ENCODE measurements at places on chromosomes 4 and X.
A peak's percentile ranks its signal among the peaks of the same experiment; 100 is the strongest.

DNA sequence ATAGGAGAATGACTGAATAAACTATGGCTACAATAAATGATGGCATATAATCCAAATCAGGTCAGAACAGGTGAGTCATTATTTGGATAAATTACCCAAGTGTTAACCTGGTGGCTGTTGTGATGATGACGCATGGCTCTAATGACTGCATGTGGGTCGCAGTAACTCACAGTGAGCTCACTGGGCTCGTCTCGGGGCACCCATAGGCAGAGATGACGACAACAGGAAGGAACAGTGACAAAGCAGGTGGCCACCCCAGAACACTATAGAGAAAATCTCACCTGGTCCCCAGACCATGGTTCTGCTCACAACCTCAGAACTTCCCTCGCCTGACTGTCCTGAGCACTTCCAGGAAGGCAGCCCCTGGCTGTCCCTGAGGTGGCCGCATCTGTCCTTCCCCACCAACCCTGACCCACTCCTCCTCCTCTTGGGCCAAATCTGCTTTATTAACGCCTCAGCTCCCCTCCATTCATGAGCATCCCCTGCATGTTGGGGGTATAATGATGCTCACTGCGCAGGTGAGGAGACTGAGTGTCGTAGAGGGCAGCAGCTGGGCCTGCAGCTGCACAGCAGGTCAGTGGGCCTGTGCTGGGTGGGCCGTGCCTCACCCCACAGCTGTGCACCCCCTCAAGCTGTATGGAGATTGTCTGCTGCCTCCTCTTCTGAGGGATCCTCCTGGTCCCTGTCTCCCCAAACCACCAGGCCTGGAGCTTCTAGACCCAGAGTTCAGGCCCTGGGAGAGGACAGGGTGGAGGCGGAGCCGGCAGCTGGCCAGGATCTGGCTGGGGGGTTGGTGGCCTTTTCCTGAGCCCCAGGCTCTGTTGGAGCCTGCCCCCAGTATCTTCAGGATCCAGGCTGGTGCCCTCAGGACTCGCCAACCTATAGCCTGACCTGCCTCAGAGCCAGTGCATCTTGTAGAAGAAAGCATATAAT lies 30.9 kb upstream of the FAM156A start:
- no peak for DNase-seq

DNA sequence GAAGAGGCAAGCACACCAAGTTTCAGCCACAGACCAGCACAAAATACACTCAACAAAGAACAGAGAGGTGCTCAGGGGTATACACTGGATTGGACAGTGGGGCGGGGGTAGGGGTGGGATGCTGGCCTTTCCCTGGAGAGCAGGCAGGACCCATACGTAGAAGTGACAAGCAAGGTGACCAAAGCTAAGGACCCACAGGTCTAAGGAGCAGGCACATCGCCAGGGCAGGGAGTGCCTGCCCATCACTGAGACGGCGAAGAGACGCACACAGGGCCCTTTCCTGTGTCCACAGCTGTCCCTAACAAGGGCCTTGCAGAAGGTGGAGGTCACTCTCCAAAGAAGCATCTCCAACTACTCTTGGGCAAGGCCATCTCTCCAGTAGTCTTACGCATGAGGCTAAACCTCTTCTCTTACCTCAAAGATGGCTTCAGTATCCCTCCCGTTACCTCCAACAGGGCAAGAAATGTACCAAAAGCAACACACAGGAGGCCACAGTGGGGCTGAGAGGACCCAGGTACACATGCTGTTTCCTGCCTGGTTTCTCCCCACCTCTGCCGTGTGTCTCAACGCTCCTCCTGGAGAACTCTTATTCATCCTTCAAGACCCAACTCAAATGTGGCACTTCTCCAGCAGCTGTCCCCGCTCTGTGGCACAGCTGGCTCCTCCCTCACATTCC lies 6.5 kb downstream of the WDR1 start:
- no peak for DNase-seq

- no peak for DNase-seq
Observed at GRCh38 chrX:49183701-49184281, 2.4 kb downstream of the PRICKLE3 start.

GRCh38 chrX:30220661-30221060 lies 5.3 kb downstream of the MAGEB2 start:
- DNase-seq = no peak

- no peak for DNase-seq
Observed at GRCh38 chrX:23578079-23578478, 89.2 kb upstream of the PRDX4 start.

GRCh38 chr4:124943938-124944337 lies 231.4 kb upstream of the ANKRD50 start:
- no peak for DNase-seq

DNA sequence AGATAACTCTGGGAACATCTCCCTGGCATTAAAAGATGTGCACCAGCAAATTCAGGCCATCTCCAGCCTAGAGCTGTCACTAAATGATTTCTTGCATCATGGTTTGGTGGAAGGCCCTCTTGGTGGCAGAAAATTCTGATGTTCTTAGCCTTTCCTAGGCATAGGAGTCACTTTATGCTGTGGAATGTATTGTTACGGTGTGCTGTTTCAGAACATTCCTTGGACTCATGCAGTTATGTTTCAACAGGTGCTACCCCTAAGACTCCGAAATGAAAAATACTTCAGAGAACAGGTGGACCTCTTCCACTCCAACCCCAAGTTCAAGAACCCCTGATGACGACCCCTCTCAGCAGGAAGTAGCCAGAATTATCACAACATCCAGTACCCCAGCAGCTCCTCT lies 20.3 kb upstream of the PAPSS1 start:
- no peak for DNase-seq

- no peak for DNase-seq
Observed at GRCh38 chr4:156771171-156771837, 200.3 kb downstream of the PDGFC start.

- no peak for DNase-seq
Observed at GRCh38 chrX:105658136-105658535, 164.2 kb upstream of the NRK start.

GRCh38 chr4:824461-825062 lies 1.4 kb downstream of the CPLX1 start:
- DNase-seq = no peak

DNA sequence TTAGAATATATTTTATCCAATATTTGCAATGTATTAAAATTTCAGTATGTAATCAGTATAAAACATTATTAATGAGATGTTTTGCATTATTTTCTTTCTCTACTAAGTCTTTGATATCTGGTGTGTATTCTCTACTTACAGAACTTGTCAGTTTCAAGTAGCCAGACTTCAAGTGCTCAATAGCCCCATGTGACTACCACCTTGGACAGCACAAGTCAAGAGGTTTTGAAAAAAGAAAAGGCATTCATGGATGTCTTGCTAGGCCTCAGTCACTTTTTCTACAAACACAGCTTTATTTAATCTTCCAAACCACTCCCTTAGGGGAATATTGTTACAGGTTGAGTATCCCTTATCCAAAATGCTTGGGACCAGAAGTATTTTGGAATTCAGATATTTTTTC lies 189.4 kb downstream of the QDPR start:
- DNase-seq = no peak

DNA sequence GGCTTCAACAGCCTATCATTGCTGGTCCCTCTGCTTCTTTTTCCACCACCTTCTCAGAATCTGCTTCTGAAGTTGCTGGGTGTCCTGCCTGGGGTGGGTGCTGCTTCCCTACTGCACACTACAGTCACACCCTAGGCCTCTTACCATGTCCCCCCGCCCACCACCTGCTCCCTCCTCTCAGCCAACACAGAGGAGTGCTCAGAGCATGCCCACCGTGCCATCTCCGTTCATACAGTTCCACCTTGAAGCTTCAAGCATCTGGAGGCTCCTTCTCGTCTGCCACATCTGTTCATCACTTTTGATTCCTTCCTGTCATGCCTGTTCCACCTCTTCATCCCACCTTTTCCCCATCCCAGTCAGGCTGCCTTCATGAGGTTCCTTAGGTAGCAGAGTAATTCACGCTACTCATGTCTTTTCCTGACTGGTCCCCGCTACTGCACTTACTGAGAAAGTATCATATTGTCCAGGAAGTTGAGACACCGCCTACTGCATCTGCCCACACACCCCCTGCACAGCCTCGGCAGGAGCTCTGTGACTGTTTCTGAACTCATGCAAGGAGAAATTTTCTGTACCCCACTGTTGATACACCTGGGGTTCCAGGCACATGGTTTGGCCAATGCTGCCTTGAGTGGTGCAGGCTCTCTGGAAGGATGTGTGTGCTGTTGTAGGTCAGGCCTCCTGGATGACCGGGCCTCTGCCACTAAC lies 39.5 kb downstream of the HADH start:
- DNase-seq = peak; percentile 62

DNA sequence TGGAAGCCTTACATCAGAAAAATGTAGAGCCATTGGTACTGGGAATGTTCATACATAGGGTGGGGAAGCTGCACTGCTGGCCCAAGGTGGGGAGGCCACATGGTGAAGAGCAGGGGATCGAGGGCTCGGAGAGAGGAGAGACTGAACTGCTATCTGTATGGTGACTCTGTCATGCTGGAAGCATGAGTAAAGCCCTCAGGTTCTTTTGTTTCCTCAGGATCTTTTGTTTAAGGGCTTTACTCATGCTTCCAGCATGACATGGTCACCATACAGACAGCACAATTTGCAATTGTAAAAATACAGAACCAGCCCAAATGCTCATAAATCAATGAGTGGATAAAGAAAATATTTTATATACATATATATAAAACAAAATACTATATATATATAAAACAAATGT lies 78.4 kb downstream of the KLF8 start:
- no peak for DNase-seq

DNA sequence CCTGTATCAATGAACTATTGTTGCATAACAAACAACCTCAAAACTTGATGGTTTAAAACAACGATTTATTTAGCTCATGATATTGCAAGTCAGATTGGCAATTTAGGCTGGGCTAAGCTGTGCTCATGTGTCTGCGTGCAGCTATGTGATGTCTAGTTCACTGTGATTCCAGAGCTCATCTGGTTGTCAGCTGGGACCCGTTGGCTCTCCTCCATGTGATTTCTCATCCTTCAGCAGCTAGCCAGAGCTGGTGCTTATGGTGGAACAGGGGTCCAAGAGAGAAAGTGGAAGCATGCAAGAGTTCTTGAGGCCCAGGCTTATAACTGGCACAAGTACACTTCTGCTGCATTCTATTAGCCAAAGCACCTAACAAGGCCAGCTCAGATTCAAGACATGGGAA lies 28.8 kb upstream of the TRPC3 start:
- DNase-seq = no peak

DNA sequence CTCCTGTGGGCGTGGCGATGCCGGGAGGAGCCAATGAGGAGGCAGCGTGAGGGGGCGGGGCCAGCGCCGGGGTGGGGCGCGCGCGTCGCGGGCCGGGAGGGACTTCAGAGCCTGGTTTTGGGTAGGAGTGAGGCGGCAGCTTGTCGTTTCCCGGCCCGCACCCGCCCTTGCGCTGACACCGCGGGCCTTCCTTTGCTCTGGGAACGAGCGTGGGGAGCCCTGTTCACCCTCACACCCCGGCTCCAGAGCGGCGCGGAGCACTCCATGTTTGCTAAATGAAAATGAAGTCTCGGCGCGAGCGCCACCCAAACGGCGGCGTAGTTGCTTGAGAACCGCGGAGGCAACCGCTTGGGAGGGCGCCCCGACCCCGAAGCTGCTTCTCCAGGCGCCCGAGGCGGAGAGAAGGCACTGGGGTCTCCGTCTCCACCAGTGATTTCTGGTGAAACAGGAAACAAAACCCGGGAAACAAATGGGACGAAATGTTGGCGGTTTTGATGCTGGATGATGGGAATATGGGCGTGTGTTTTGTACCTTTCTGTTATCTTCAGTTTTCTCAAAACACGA lies 497 bp upstream of the GRPEL1 start:
- no peak for DNase-seq

DNA sequence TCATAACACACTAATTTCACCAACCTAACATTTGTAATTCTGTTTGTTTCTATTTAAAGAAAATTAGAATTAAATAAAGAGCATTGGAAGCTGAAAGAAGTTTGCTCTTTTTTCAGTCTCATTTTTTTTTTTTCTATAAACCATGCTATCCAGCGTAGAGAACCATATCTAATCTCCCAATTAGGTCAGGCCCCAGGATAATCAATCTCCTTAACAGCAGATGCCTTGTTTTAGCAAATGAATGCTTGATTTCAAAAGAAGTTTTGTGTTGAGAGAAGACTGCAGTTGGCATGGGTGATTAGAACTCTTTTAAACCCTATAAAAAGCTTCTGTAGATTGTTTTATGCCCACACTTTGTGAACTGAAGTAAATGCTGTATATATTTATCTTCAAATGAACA lies 15.6 kb upstream of the MAD2L1 start:
- DNase-seq = no peak

- no peak for DNase-seq
Observed at GRCh38 chr4:39763714-39764572, 66.0 kb downstream of the UBE2K start.

DNA sequence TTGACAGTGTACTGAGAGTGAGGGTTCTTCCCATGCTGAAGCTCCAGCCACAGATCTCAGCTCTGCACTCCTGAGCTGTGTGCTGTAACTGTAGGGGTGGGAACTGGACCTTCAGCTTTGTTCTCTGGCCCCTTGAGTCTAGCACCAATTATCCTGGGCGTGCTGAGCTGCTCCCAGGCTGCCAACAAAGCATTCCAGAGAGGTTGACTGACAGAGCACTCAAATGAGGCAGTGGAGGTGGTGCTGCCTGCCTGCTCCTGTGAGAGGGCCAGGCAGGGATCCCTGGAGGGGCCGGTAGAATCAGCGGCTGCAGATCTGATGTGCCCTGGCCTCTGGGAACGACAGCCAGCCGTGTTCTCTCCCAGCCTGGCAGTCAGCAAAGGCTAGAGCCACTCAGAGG lies 375.7 kb upstream of the AADAT start:
- no peak for DNase-seq

All from stimulated activated CD8-positive, alpha-beta memory T cell treated with anti-CD3 and anti-CD28 coated beads, Interleukin-4, amount 100 ng/mL, for 48 hours (primary cell).